ENCODE measurements at places on chromosomes 7 and 10.

GRCh38 chr10:35394411-35394851 lies 58.1 kb downstream of the CCNY start:
- DNase-seq: no peak

DNA sequence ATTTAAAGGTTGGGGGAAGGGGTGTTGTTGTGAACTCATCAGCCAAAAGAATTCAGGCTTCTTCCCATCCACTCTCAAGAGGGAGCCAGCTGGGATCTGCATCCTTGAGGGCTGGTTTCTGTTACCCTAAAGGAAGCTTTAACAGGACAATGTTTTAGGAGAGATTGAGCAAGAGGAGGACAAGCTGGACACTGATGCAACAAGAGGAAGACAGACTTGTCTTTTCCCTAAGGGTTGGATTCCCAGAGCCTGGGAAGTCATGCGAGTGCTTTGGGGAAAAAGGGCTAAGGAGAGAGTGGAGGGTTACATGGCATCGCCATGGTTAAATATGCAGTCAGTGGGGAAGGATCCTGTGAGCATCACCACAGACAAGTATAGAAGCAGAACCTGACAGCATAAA lies 47.6 kb upstream of the PDE1C start:
- DNase-seq: no peak

GRCh38 chr7:150450491-150451001 lies at the start of gene GIMAP8:
Gene GIMAP8 (plus strand): TSS chr7:150450630. CDS start chr7:150466699, 16,069 bp downstream.
- peak; percentile 60 for DNase-seq

GRCh38 chr7:23811540-23811939 lies 101.5 kb downstream of the STK31 start:
- no peak for DNase-seq

DNA sequence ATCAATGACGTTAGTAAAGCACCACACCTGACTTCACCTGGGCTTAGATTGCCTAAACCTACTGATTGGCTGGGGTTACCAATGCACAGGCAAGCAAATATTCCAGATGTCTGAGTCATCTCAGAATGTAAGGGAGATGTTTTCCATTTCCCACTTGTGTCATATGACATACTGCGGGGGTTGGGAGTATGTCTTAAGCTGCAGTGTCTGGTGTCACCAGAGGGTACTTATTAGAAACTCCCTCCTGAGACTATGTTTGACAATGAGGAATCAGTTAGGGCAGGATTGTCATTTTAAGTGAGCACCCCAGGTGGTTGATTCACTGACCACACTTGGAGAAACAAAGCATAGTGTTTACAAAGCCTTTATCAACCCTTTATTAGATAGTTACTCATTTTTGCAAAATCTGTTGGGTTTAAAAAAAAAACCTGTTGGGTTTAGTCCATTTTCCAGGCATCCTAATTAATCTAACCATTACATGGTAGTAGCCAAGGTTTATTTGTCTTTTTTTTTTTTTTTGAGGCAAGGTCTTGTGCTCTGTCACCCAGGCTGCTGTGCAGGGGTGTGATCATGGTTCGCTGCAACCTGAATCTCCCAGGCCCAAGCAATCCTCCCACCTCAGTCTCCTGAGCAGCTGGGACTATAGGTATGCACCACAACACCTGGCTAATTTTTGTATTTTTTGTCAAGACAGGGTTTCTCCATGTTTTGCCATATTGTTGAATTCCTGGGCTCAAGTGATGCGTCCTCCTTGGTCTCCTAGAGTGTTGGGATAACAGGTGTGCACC lies 72.5 kb downstream of the CDK6 start:
- DNase-seq: no peak

- DNase-seq: no peak
Observed at GRCh38 chr10:53396876-53397275, 624.3 kb upstream of the MBL2 start.

- no peak for DNase-seq
Observed at GRCh38 chr7:141956084-141956483, 9.3 kb upstream of the CLEC5A start.

- no peak for DNase-seq
Observed at GRCh38 chr7:142450206-142450605, 192.3 kb upstream of the PRSS58 start.

- no peak for DNase-seq
Observed at GRCh38 chr7:12771378-12771877, 84.0 kb downstream of the ARL4A start.

All from activated CD8-positive, alpha-beta memory T cell treated with anti-CD3 and anti-CD28 coated beads, Interleukin-2, amount 50 U/mL, for 4 hours (primary cell).